Mesenteric fat pad (tissue), 1 donor: ENCODE measurements at places on chromosomes 12 and 14. TPM values are rescaled to one million over a fixed set of nuclear protein-coding genes. Genes with fewer than 3 reads are reported as not detected.
A peak's percentile ranks its signal among the peaks of the same experiment; 100 is the strongest.

- no peak for DNase-seq
Observed at GRCh38 chr12:119308708-119309456, 25.6 kb upstream of the CCDC60 start.

GRCh38 chr12:81329085-81329484, 251.2 kb downstream of the ACSS3 start:
- DNase-seq = no peak

DNA sequence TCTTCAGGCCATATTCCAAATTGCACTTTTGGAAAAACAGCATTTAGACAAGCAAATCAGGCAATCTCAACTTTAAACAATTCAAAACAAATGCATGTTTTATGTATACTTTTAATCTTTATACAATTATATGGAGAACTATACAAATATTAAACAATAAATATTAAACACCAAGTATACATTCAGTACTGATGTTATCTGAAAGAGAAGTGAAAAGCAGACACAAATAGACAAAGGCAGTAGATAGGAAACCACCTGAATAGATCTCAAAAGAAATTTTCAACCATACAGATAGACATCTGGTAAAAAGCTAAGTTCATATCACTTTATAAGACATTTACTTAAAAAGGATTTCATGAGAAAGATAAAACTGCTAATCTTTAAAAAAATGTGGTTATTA, 65.2 kb downstream of the ZC3H14 start:
- no peak for DNase-seq

- no peak for DNase-seq
Observed at GRCh38 chr14:26526137-26526536, 71.7 kb downstream of the NOVA1 start.

DNA sequence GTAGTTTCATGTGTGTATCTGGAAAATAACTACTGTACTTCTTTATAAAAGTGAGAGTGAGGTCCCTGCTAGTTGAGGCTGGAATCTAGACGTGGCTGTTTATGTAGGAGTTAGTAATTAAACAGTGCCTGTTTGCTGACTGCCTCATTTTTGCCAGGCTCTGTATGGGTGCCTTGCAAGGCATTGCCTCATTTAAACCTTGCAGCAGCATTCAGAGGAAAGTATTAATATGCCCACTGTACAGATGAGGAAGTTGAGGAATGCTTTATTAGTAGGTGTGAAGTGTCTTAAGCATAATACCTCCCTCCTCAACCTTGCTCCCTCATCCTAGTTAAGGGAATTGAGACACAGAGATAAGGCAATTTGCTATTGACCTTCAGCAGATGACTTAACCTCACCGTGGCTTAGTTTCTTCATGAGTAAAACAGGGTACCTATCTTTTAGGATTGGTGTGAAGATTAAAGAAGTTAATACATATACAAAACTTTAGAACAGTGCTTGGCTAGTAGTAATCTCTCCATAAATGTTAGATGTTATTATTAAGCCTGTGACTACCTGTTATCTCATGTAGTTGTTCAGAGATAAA, 28.7 kb downstream of the PPM1A start:
- no peak for DNase-seq

- peak; percentile 72 for DNase-seq
Observed at GRCh38 chr12:52229836-52230343, 3.2 kb upstream of the KRT7 start.

DNA sequence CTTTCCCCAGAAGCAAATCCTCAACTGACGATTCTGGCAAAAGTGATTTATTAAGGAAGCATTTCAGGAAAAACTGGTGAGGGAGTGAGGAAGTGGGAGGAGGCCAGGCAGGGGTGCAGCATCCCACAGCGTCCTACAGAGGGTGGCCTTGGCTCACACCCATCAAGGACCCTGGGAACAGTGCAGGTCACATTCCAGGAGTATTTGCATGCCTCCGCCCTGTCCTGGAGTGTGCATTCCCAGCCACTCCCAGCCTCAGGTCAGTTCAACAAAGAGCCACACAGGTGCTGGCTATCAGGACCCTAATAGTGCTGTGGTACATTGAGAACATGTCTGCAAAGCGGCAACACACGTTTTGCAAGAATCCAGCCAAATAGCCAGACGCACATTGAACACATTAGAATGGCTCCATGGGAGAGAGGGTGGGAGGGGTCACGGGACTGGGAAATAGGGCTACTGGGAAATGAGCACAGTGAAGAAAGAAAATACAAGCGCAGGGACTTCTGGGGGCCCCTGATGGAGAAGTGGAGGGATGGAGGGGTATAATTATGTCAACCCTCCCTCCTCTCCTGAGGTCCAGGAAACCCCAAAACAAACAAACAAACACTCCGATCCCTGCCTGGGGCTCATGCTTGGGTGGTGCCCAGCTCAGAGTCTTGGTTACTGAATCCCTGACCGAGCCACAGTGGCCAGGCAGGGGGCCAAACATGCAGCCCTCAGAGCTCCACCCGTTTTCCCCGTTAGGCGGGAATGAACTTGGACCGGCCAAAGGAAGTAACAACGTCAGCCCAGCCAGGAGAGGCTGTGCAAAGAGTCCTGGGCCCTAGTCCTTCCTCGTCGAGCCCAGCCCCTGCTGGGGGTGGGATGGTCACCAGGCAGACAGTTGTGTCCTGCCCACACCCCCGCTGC, 36.5 kb downstream of the CMKLR1 start:
- DNase-seq = no peak

DNA sequence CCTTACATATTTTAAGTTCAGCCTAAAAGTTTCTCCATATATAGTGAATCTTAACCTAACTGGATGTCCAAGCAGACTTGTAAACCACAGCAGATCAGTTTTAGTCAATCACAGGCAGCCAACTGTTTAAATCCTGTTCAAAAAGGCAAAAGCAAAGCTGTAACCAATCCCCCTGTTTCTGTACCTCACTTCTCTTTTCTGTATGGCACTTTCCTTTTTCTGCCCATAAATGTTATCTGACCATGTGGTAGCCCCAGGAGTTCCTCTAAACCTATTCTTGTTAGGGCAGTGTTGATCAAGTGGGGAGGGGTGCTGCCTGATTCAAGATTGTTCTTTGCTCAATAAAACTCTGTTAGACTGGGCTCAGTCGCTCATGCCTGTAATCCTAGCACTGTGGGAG, 8.5 kb upstream of the DACT1 start:
- no peak for DNase-seq

DNA sequence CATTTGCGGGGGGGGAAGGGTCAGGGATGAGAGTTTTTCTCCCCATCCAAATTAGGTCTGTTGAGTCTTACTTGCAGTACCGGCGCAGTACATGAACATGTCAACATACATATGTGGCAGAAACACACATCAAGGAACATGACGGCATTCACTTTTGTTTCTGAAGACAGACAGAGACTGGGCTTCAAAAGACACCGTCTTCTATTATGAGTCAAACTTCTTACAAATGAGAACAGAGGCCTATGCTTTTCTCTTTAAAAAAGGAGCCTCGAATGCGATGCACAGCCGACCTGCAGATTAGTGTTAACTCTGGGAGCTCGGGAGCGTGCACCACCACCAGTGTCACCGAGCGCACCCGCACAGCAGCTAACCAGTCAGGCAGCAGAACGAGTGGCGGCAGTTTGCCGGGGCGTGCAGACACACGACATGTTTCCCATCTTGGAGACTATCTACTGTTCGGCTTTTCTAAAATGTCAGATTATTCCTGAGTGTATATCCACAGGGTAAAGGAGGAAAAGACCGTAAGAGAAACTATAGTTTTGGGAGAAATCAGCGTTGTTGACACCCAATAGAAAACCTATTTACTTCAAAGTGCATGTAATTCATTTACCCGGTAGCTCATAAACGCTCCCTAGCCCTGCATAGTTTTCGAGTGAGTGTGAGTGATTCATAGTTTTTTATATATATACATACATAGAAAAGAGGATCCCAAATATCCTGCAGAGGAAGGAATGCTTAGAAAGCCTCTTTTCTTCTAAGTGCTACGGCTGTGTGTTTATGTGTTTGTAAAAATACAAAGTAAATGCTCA, 33.0 kb downstream of the UBR7 start:
- no peak for DNase-seq

GRCh38 chr14:61563880-61564617, 131.3 kb upstream of the HIF1A start:
- no peak for DNase-seq

GRCh38 chr12:6452245-6452943, 552 bp downstream of the TAPBPL start:
- DNase-seq = peak; percentile 71

- no peak for DNase-seq
Observed at GRCh38 chr12:2451025-2451424, 343.7 kb upstream of the FKBP4 start.

GRCh38 chr12:11071414-11071813, 9.3 kb upstream of the TAS2R46 start:
- DNase-seq = no peak

- DNase-seq = no peak
Observed at GRCh38 chr12:48973531-48973930, 2.0 kb upstream of the WNT10B start.

- no peak for DNase-seq
Observed at GRCh38 chr12:71755146-71755892, 656 bp downstream of the RAB21 start.

GRCh38 chr12:6279631-6280030, 30.9 kb upstream of the PLEKHG6 start:
- peak; percentile 83 for DNase-seq

GRCh38 chr14:51730684-51731083, 79.0 kb downstream of the FRMD6 start:
- no peak for DNase-seq

DNA sequence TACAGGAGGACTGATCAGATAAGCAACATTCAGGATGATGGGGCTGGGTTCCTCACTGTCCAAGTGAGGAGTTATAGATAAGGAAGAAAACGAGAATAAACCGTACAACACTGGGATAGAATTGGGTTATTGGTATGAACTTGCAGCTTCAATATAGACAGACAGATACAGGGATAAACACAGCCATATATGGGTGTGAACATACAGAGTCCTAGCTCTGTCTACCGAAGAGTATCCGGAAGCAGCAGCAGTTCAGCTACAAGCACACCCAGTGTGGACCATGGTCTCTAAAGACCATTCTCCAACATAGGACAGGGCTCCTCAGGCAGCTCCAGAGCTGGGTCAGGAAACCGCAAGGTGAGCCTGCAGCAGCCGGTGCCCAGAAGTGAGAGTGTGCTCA, 40.8 kb downstream of the CDC42BPB start:
- no peak for DNase-seq

GRCh38 chr14:51518280-51518679, 133.4 kb upstream of the FRMD6 start:
- DNase-seq = no peak

DNA sequence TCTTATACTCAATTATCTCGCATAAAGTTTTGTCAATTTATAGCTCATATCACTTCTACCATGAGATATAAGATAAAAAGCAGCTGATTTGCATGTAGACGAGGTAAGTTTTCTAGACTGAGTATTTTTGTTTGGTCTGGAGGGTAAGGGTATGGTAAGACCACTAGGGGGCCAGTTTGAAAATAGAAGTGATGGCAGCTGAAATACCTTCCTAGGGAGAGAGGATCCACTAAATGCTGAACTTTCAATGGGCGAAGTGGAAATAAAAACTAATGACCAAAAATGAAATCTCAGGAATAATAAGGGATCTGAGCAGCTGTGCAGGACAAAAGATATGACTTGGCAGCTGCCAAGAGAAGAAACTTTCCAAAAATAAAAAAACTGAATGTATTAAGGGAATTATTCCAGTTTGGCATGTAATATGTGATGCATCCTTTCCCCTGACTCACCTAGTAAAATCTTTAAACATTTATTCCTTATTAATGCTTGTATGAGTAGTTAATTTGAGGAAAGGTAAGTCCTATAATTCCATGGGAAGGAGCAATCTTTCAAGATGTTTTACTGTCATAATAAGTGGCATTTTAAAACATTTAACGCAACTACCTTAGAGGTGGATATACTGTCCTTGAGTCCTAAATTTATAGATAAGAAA, 754.5 kb downstream of the C12orf50 start:
- no peak for DNase-seq

DNA sequence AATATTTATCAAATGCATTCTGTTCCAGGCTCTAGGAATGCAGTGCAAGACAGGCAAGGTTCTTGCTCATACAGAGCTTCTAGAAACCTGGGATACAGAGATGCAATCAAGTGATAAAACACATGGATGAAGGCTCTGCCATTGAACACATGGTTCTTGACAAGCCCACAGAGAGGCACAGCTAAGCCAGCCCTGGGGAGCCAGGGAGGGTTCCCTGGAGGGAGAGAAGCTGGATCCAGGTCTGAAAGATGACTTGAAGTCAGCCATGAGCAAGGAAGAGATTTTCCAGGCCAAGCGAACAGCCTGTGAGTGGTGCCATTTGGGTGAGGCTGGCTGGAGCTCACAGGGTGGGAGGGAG, 66.2 kb downstream of the IRF2BPL start:
- no peak for DNase-seq

DNA sequence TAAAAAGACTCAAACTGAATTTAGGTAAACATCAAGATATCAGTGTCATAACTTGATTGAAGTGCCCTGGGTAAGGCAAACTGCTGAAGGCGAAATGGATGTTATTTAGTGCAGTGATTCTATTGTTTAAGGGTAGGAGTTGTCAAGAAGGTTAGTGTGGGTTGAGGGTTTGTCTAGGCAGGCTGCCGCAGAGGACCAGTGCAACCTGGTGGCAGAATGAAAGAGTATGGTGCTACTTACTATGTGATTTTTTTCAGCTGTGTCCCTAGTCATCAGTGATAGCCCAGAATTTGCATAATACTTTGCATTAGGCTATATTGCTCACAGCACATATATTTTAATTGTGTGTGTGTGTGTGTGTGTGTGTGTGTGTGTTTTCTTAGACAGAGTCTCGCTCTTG, 1127.0 kb downstream of the GALC start:
- DNase-seq = no peak

DNA sequence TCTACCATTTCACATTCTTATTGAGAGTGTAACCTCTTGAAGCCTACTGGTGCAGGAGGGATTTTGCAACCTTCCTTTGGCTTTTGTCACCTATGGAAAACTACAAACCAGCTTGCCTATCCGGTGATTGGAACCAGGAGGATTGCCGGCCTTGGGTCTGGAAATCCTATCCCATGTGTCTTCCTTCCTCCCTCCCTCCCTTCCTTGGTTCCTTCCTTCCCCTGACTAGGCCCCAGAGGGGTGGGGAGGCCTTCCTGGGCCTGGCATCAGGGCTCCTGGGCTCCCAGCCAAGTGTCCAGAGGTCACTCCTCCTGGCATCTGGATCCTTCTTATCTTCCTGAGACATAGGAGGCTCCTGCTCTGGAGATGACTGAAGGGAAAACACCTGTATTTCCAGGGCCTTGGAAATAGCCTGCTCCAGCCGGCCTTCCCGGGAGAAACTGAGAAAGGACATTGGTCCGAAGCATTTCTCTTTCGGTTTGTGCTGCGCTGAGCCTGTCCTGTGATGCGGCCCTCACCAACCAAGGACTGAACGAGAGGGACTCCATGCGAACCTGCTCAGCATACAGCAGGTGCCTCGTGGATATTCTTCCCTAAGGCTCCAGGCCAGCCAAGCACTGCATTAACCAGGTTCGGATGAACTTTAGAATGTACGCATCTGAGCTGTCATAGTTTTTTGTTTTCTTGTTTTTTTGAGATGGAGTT, 43.4 kb downstream of the PSMA6 start:
- peak; percentile 84 for DNase-seq

- DNase-seq = no peak
Observed at GRCh38 chr12:104569346-104570173, 112.8 kb downstream of the CHST11 start.

DIO2 gene
- total RNA-seq = 3.3 TPM

CCDC177 gene
- not detected for total RNA-seq

TUNAR gene
- total RNA-seq = not detected

LMO3 gene
- 61.2 TPM for total RNA-seq

FGF6 gene
- not detected for total RNA-seq

HPD gene
- total RNA-seq = 2.2 TPM

KRT85 gene
- not detected for total RNA-seq

TPPP2 gene
- total RNA-seq = not detected
